Fibroblast of the conjunctiva (primary cell): ENCODE measurements at places on chromosomes 2 and 18.

GRCh38 chr2:220785178-220785577 is 786.9 kb downstream of the EPHA4 start:
- no peak for DNase-seq

DNA sequence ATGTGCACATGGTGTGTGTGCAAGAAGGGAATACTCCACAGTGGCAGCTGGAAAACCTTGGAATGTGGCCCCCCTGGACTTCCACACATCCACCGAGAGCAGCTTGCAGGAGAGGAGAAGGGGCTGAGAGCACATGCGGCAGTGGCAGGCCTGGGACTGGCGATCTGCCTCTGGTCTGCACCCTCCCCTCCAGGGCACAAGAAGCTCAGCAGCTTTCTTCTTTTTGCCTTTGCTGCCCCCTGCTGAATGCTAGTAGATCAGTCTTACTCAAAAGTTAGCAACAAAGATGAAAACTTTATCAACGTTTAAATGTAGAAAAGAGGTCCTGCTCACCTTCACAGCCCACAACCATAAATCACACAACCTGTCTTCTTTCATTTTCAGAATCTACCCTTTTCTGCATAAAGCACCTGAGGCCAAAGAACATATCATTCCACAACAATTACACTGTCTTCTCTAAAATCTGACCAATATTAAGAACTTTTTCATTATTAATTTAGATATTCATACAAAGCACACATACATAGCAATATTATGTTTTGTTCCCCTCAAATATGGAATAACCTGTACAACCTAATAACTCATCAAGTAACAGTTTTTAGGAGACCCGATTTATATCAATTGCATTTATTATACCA is 34.6 kb downstream of the TGFBRAP1 start:
- DNase-seq, result peak; percentile 75

GRCh38 chr18:48800876-48801727 is 149.7 kb downstream of the SMAD7 start:
- DNase-seq, result no peak

- DNase-seq, result no peak
These were observed at the start of gene NETO1 for GRCh38 chr18:72867746-72868584. TSS of gene NETO1 (minus strand) at chr18:72867987. CDS start at chr18:72867291, 696 bp downstream.

- DNase-seq, result no peak
These were observed 50.5 kb upstream of the ST8SIA3 start for GRCh38 chr18:57301573-57302559.

DNA sequence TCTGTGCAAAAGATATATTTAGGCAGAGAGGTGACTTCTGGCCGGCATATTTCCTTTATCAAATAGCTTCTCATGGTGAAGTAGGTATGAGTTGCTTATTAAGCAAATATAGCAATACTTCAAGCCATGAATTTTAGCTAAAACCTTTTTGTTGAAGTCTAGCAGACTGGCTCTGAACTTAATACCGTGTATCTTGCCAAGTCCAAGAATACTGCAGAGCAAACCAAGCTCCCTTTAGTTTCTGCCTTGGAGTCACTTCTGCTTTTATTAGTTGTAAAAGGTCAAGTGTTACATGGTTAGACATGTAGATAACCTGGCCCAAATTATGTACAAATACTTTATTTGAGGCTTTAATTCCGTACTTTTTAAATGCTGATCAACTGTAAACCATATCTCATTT is 627.6 kb upstream of the PKDCC start:
- no peak for DNase-seq

GRCh38 chr2:175864137-175864850 is 137.8 kb downstream of the LNPK start:
- no peak for DNase-seq

DNA sequence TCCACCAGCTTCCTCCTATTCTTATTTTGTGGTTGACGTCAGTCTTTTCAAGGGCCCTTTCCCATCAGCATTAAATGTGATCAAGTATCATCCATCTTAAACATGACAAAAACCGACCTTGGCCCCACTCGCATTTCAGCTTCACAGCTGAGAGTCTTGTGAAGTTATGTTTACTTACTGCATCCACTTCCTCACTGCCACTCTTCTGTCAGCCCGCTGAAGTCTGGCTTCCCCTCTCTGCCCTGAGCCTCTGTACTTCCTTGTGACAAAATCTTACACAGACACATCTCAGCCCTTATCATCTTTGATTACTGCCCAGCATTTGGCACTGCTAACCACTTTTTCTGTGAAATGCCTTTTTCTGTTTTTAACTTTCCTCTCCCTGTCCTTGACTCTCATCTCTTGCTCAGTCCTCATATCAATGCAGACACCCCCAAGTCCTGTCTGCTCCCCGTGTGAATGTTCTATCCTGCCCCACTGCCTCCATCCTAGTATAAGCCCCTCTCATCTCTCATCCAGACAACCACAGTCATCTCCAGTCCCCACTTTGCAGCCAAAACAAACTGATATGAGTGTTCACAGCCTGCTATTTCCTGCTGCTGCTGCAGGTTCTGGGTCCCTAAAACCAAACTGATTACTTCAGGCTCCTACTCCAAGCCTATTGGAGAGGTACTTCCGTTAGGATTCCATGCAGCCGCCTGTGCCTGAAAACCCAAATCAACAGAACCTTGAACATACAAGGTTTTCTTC is 31.4 kb downstream of the FOSL2 start:
- DNase-seq, result no peak

DNA sequence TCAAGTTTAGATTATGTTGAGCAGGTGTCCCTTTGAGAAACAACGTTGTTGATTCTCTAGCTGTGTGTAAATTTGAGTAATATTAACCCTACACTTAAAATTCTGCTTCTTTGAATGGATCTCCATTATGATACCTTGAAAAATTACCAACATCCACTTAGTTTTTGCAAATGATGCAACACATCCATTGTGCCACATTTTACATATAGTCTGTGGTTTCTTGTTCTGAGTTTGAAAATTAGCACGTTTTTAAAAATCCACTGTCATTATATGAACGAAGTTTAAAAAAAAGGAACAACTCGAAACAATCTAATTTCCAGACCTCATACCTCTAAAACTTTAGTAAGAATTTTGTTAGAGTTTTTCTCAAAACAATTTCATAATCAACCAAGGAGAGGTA is 37.7 kb downstream of the PIK3C3 start:
- DNase-seq, result no peak

DNA sequence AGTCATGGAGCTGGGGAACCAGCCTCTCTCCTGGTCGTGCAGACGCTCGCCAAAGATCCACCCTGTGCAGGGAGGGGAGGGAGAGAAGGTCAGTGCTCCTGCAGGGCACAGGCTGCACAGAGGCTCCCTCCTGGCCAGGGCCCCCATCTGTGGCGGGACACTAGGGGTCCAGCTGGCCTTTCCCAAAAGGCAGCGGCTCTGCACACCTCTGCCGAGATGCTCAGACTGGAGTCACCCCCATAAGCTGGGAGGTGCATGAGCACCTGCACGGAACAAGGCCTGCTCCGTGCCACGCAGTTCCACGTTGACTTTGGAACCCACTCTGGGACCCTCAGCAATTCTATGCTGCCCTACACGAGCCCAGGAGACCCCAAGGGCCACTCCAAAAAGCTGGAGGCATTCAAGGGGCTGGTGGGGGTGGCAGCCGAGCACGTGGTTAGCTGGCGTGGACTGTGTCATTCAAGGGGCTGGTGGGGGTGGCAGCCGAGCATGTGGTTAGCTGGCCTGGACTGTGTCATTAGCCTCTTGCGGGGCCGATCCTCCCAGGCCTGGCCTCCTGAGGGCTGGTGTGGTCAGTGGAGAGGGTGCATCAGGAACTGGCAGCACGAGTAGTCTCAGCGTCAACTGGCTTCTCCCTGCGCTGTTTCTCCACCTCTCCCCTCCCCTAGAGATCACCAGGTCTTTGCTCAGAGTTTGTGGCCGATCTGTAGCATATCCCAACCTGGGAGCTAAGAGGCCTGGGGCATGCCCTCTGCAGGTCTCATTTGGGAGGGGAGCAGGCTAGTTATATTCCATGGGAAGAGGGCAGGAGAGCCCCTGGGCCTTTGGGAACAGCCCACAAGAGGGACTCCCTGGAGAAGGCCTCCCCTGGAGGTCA is 9.8 kb downstream of the SNORC start:
- DNase-seq, result no peak

DNA sequence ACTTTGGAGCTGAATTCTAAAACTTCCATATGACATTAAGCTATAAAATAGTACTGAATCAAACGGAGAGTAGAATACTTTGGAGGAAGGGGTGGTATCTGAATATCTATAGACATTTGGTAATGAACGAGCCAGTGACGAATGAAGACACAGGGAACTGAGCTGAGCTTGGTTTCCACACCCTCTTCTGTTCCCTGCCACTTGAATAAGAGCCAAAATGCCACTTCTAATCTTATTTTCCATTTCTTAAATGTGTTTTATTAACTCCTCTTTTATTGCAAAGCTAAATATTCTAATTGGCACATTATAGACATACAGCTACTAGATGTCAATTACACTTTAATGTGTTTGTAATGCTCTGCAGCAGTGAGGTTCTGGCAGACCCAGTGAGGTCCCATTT is 76.1 kb downstream of the AFF3 start:
- no peak for DNase-seq

GRCh38 chr18:44564922-44565321 is 115.8 kb upstream of the SETBP1 start:
- DNase-seq, result no peak

DNA sequence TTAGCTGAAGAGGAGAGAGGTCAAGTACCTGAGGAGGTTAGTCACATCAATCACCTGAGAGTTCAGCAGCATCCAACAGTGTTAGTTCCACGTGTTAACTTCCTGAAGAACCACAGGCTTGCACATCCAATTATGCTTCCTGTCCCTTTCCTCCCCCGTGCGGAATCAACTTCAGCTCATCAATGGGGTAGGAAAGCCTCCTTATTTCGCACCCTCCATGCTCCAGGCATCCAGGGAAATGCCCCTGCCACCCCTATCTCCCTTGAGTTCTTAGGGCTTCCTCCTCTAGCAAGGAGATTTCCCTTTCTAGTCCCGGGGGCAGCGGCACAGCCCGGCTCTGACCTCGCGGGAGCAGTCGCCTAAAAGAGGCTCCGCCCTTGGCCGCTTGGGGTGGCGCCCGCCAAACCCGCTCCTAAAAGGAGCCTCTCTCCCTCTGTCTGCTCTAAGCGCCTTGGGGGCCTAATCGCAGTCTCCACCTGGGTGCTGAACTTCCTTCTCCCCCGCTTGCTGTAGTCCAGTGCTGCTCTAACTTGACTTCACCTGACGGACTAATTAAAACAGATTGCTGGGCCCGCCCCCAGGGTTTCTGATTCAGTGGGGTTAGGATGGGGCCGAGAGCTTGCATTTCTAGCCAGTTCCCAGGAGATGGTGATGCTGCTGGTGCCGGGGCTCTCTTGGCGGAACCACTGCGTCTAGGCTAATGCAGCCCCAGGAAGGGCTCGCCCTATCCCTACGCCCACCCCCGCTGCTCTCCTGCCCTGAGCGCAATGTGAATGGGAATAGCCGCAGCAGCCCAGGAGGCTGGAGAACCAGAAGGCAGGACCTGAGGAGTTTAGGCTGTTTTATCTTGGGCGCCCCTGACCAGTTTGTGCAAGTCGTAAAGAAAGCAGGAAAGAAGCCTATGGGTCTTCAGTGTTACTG is 3.4 kb upstream of the TET3 start:
- no peak for DNase-seq
